ENCODE measurements at places on chromosomes 7 and 10.

- DNase-seq, result no peak
Observed at GRCh38 chr10:16769331-16769730, 47.9 kb downstream of the RSU1 start.

GRCh38 chr10:91249700-91250099 lies 29.2 kb downstream of the PCGF5 start:
- no peak for DNase-seq

GRCh38 chr10:130767116-130767730 lies 544.3 kb downstream of the TCERG1L start:
- no peak for DNase-seq

GRCh38 chr10:45373576-45374349 lies at the start of gene ALOX5:
ALOX5 (plus strand) TSS chr10:45374216; CDS start chr10:45374280, 64 bp downstream.
- DNase-seq, result peak; percentile 2

Data from stimulated activated CD4-positive, alpha-beta T cell treated with anti-CD3 and anti-CD28 coated beads, Interleukin-15, amount 100 ng/mL, for 1 hour (primary cell).